ENCODE measurements at places on chromosomes 6 and 20. TPM values are rescaled to one million over a fixed set of nuclear protein-coding genes. Genes with fewer than 3 reads are reported as not detected.

Gene RIPPLY2
- total RNA-seq: not detected

Gene GNRH2
- 0.99 TPM for total RNA-seq

GRCh38 chr20:50274570-50275430 is 84.2 kb downstream of the CEBPB start:
- no peak for DNase-seq

DNA sequence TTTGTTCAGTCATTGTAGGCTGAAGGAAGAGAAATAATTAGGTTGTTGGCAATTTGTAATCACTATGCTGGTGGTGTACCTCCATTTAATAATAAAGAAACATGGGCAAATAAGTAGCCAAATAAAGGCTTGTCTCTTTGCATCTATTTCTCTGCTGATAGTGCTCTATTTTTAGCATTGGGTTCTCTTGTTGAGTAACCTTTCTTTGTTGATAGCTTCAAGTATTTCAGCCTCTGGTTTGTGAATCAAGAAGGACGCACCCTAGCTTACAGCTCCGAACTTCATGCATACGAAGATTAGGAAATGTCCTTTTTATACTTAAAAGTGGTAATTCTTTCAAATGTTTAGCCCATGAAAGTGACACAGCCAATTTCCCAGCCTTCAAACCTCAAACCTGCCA is 2.6 kb downstream of the PPP1R14C start:
- DNase-seq: no peak

DNA sequence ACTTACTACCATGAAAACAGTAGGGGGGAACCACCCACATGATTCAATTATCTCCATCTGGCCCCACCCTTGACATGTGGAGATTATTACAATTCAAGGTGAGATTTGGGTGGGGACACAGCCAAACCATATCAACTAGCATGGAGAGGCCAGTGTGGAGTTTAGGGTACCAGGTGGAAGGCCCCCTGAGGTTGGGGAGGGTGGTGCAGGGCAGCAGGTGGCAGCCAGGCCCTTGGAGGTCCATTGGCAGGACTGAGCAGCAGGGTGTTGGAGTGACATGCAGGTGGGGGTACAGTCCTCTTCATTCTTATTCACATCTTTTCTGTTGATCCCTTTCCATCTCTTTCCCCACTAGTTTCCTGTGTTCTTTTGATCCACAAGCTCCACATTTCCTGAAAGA is 42.9 kb downstream of the PHACTR3 start:
- no peak for DNase-seq

DNA sequence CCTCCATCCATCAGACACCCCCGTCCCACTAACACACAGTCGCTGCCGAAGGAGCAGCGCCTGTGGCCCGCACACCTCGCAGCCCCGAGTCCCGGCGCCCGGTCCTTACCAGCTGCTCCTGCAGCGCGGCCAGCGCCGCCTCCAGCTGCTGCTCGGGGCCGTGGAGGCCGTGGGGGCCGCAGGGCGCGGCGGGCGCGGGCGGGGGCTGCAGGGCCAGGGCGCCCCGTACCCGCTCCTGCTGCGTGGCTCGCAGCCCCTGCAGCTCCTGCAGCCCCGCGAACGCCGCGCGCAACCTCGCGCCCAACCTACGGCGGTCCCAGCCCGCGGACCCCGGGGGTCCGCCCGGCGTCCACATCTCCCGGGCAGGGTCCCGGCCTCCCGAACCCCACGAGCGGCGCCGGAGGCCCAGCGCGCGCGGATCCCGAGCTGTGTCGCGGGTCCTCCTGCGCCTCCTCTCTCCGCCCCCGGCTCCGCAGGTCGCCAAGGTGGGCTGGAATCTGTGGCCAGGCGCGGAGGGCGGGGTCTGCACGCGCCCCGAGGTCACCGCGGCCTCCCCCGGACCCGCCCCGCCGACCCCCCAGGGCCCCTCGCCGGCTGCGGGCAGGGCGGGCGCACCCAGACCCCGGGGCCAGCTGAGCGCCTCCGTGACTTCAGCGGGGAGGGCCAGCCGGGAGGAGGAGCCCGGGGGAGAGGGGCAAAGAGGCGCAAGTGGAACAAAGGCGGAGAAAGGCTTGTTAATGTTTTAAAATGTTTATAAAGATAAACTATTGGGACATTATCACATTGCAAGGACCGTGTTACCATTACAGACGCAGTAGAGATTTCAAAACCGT is at the start of gene DACT2:
TSS of gene DACT2 (minus strand) at position 499 of the 833 bp plus-strand sequence. CDS start at position 355, 144 bp downstream.
- DNase-seq: no peak

GRCh38 chr6:14658886-14659561 is 541.5 kb downstream of the CD83 start:
- no peak for DNase-seq

DNA sequence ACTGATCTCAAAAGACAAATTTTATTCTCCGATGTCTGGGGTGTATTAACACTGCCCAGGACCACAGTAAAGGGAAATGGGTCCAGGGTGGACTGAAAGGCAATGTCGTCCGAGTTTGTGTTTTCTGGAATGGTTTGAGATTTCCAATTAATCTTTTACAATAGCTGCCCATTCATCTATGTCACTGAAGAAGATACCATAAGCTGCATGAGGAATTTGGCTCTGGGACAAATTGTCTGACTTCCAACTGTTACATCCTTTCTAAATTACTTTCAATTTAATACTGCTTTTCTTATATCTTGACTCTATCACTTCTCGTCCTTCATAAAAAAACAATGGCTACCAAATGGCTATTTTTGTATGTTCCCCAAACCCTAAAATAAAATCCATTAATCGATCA is 130.7 kb upstream of the KCNK16 start:
- DNase-seq: no peak

DNA sequence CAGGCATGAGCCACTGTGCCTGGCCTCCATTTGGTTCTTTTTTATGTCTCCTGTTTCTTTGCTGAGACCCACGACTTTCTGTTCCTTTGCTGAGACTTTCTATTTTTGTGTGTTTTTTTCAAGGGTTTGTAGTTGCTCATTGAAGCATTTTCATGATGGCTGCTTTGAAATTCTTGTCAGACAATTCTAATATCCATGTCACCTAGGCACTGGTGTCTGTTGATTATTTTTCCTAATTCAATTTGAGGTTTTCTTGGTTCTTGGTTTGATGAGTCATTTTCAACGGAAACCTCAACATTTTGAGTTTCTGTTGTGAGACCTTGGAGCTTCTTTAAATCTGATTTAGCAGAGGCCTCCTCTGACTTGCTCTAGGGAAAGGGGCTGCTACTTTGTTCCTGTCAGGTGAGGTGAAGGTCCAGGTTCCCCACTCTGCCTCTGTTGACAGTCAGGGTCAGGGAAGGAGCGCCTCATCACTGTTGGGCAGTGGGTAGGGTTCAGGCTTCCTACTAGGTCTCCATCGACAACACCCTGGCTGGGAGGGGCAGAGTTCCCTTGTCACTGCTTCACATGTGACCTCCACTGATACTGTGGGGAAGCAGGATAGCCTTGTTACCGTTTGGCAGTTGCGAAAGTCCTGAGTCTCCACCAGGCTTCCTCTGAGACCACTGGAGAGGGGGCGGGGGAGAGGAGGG is 67.2 kb upstream of the RNF24 start:
- no peak for DNase-seq
